T-helper 2 cell (primary cell): ENCODE measurements at places on chromosomes 6 and 20.

DNA sequence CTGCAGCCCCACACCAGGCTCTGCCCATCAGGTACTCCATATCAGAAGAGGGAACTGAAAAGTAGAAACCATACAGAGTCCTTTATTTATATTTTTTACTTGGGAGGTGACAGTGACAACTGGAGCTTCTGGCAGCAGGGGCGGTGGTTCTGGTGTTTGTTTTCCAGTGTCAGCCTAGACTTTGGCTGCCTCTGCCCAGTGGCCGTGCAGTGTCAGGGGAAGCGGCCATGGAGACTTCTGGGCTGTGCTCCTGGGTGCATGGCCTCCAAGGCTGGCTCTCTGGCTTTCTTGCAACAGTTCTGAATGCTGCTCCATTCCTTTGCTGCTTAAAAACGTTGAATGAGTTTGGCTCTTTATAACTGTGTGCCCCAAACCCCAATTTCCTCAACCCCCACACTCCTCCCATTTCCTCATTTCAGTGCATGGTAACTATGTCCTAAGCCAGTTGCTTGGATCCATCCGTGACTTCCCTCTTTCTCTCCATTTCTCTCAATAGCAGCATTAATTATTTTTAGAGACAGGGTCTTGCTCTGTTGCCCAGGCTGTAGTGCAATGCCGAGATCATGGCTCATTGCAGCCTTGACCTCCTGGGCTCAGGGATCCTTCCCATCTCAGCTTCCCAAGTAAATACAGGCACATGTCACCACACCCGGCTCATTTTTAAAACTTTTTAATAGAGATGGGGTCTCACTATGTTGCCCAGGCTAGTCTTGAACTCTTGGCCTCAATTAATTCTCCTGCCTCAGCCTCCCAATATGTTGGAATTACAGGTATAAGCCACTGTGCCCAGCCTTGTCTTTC is 141.1 kb upstream of the SGK1 start:
- DNase-seq, result no peak

DNA sequence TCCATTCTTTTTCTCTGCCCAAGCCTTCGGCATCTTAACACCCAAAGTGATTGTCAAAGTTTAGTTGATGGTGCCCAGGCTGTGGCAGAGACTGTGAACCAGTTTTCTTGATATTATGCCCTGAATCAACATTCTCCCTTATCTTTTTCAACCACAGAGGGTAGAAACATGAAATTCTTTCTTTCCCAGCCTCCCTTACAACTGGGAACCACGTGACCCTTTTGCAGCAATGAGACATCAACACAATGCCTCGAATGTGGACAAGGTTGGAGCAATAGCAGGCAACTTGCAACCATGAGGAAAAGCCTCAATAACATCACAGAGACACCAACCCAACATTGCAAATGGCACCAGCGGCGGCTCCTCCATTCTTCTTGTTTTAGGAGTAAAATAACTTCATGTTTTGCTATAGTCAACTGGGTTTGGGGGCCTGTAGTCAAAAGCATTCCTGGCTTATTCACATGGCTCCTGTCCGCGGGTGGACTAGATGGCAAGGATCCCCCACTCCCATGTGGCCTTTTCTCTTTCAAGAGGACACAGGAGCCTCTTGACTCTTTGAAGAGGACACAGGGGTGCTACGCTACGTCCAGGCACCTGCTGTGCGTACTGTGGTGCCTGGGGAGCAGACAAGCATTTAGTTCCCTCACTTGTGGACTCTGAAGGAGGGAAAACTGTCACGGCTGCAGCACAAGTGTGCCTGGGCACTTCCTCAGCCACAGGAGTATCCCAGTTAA is 90.5 kb downstream of the NOL4L start:
- no peak for DNase-seq

DNA sequence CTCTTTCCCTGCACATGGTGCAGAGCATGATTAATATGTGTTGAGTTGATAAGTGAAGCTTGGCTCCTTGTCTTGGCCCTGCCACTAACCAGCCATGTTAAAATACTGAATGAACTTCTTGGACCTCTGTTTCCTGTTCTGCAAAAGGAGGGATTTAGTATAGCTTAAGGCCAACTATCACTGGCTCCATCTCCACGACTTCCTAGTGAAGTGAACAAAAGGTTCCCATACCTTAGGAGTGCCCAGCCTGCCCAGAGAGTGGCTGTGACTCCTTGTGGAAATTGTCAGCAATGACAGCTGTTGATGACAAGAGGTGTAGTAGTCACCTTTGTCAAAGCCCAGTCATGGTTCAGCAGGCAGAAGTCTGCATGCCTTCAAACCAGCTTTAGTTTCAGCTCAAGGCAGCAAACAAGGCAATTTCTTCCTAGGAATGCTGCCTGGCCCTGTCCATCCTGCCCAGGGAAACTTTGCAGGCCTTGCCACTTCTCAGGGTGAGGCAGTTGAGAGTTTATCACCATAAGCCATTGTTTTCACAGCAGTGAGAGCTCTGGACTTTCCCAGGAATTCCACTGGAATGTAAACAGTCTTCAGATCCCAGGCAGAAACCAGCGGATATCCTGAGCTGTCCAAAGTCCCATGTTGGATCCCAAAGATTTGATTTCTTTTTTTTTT is 169.7 kb upstream of the TNFAIP3 start:
- no peak for DNase-seq

GRCh38 chr6:138162955-138163575 is 1.3 kb downstream of the ARFGEF3 start:
- no peak for DNase-seq

DNA sequence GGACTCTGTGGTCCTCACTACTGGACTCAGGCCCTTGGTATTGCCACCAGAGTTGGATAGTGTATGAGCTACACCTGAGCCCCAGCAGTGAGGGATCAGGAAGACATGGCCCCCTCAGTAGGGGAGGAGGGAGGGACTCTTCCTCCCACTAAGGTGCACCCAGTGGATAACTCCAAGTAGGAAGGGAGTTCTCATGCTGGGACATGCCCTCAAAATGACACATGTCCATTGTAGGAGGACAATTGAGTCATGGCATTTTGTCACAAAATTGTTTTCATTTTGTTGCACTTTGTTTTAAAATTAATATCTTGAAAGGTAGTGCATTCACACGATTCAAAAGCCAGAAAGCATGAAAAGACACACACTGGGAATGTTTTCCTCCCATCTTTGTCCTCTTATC is 127.2 kb downstream of the FOXO3 start:
- DNase-seq, result no peak

DNA sequence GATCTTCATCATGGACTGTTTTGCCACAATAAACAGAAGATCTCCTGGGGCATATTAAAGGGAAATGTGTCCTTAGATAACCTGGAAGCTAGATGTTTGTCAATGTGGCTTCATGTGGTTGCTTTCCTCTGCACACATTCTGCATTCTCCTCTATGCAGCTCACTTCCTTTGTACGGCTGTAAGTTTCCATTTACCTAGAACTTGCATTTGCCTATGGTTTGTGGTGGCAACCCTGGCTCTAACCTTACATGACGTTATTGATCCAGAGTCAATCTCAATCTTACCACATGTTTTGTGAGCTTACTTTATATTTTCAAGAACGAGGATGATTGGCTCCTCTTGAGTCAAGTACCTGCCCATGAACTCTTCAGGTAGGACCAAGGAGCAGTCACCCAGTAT is 863.1 kb downstream of the MAFB start:
- no peak for DNase-seq

DNA sequence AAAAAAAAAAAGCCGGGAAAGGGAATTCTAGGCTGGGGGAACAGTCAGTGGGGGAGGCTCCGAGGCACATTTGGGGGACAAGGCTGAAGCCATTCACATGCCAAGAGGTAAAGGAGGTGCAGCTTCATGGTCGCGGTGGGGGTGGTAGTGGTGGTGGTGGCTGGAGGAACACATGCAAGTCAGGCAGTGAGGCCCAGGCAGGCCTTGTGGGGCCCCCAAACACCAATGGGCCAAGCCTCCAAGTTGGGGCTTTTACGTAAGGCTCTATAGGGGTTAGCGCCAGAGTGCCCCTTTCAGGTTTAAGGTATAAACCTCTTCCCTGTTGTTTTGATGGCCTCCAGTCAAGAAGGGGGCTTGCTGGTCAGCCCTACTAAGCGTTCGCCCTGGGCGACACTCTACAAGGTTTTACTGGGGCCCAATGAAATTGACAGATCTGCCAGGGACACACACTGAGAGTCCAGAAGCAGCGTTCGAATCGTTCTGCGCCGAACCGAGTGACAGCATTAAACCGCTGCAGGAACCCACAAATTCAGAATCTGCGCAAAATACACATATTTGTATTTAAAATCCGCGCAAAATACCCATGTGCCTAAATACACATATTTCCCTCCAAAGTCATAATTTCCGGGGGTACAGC is 818 bp upstream of the AP5S1 start:
- no peak for DNase-seq

- DNase-seq, result no peak
These were observed 10.6 kb upstream of the CCN5 start for GRCh38 chr20:44704551-44704971.

- DNase-seq, result no peak
These were observed 738.2 kb upstream of the FLRT3 start for GRCh38 chr20:15075586-15075985.
